ENCODE measurements at places on chromosomes 3 and 15.

DNA sequence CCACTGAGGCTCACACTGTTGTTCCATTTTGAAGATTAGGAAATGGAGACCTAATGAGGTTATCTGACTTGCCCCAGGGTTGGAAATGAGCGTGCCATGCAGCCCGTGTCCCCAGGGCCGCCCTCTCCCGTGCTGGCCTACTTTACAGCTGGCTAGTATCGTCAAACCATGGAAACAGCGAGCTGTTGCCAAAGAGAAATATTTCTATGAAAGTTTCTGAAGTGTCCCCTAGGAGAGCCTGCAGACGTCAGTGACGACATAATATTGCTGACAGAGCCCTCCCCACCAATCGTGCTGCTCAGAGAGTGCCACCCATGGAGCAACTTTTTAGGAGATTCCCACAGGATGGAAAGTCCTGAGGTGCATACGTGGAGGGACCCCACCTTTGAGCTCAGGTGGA lies 11.2 kb upstream of the FAM174B start:
- no peak for DNase-seq

- DNase-seq: no peak
These were observed 134.4 kb downstream of the TMCO5A start for GRCh38 chr15:38068626-38069391.

- no peak for DNase-seq
These were observed 47.4 kb upstream of the PSMD6 start for GRCh38 chr3:64070704-64071103.

DNA sequence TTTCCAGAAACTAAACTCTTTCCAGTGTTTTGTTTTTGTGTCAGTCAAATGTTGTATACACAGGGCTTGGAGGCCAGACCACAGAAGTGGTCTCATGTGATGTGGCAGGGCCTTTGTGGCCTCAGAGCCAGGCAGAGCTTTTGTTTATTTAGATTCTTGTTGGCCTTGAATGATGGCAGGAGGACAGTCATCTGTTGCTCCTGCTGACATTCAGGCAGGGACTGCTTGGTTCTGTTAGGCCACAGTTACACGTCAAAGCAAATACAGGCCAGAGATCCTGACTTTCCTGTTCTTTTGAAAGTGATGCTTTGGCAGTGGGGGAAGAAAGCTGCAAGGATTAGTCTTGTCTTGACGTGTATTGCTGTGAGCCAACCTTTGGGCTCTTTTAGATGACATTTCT lies 325.1 kb downstream of the CACNA2D3 start:
- DNase-seq: no peak
